ENCODE measurements at places on chromosomes 1 and 21.

DNA sequence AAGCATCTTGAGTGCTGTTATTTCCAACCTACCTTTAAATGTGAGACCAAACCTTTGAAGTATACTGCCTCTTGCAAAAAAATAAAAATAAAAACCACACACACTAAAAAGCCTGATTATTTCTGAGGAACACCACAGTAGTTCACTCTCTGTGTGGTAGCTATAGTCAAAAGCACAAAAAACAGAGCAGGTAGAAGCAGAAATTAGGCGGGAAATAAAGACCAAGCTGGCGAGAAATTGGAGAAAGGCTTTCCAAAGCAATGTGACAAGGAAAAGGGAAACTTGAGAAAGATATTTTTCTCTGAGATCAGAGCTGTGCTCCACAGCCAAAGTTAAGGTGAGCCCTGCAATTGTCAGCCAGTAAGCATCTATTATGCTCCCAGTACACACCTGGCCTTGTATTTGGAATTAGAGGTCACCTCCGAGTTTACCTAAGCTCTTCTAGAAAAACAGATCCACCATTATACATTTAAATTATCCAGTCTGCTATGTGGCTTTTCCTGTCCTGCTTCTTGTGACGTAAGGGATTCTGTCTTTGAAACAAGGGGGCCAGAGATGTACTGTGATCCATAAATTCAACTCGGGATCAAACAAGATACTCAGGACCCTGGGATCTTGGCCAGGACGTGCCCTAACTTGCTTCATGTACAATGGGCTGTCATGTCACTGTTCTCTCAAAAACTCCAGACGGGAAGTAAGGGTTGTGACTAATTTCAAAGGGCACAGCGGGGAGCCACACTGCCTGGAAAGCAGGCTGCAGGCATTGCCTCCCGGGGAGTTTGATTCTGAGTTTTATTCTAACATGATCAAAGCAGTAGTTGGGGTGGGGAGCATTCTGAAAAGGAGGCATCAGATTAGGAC is 39.8 kb upstream of the RAB4A start:
- DNase-seq, result no peak

DNA sequence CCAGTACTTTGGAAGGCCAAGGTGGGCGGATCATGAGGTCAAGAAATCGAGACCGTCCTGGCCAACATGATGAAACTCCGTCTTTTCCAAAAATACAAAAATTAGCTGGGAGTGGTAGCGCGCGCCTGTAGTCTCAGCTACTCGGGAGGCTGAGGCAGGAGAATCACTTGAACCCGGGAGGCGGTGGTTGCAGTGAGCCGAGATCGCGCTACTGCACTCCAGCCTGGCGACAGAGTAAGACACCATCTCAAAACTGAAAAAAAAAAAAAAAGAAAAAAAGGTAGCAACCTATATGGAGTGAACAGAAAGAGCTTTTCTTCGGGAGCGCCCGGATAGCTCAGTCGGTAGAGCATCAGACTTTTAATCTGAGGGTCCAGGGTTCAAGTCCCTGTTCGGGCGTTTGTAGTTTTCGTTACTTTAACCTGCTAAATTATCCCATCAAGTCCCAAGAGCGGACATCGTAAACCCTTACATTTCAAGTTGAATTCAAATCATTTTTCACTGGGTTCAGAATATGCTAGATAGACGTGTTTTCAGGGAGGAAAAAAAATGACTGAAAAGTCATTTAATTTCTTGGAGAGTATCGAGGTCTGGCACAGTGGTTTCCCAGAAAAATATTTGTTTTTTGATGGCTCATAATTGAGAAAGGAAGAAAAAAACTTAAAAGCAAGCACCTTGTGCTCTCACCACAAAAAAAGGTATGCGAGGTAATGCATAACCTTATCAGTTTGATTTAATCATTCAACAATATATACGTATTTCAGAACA is 9.8 kb upstream of the MDM4 start:
- DNase-seq, result peak; percentile 69

- no peak for DNase-seq
These were observed 44.1 kb downstream of the COL18A1 start for GRCh38 chr21:45448810-45449657.

GRCh38 chr1:18564676-18565075 is 66.0 kb upstream of the PAX7 start:
- no peak for DNase-seq

DNA sequence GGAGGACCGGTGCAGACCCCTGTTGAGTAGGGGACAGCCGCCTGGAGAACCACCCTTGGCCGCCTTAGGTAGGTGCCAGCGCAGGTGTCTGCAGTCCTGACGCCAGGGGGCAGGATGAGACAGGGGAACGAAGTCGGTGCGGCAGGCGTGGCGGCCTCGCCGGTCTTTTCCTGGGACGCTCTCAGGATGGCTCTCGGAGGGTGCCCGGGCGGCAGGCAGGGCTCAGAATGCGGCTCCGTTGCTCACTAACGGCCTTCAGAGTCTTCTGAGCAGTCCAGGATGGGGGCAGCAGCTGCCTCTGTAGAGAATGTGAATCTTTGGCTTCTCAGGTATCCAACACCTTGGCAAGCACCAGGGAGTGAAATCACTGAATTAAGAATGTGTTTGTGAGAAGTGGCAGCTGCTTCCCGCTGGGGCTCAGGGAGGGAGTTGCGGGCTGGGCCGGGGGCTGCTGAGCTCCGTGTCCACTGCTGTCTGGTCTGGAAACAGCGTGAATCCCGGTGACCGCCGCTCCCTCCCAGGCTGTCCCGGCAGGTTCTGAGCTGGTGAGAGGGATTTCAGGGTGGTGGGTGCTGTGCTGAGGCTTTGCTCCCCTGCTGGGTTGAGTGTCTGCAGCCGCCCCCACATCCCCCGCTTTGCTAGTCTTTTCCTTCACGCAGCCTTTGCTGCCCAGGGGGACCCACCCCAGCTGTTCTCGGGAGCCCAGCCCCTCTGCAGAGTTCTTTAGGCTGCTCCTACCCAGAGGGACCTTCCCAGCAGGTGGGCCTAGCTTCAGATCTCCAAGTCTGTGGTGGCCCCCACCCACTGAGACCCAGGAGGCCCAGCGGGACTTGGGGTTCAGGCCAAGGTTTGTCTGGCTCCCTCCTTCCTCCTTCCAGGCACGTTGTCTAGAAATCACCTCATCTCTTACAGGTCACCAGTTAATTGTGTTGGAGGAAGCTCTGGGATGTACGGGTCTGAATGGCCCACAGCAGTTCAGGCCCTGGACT is 11.1 kb upstream of the C1orf174 start:
- no peak for DNase-seq

GRCh38 chr1:178818416-178818815 is 52.5 kb downstream of the ANGPTL1 start:
- no peak for DNase-seq

- no peak for DNase-seq
These were observed 10.4 kb upstream of the MRPL9 start for GRCh38 chr1:151773702-151774101.

DNA sequence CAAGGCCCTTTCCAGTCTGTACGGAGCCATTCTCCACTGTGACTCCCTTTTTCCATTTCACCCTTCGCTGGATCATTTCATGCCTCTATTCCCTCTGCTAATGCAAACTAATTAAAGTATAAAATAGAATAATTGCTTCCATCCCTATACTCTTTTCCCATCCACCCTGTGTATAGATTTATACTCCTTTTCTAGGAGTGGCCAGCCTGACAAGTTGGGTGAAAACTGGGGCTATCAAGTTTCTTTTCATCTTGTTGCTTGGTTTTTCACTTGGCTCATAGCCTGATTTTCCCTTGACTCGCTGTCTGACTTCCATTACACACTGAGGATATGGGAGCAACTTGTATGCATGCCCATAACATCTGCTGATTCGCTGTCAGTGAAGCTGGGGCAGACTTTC is 107.0 kb downstream of the PLXNA2 start:
- DNase-seq, result no peak

GRCh38 chr21:20822666-20823065 is 175.5 kb upstream of the NCAM2 start:
- DNase-seq, result peak; percentile 17

DNA sequence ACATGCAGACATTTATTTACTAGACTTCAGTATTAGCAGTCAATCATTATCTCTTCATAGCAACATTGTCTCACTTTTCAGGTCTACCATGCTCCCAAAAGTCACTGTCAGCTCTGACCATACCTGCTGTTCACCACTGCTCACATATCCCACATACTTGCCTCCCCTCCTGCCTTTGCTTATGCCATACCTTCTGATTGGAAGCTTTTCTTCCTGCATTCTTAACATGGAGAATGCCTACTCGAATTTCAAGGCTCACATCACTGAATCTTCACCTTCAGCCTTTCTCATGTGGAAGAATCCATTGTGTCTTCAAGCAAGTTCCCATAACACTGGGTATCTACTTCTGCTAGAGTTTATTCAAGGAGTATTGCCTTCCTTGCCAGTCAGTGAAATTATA is 135.4 kb downstream of the NTNG1 start:
- no peak for DNase-seq

DNA sequence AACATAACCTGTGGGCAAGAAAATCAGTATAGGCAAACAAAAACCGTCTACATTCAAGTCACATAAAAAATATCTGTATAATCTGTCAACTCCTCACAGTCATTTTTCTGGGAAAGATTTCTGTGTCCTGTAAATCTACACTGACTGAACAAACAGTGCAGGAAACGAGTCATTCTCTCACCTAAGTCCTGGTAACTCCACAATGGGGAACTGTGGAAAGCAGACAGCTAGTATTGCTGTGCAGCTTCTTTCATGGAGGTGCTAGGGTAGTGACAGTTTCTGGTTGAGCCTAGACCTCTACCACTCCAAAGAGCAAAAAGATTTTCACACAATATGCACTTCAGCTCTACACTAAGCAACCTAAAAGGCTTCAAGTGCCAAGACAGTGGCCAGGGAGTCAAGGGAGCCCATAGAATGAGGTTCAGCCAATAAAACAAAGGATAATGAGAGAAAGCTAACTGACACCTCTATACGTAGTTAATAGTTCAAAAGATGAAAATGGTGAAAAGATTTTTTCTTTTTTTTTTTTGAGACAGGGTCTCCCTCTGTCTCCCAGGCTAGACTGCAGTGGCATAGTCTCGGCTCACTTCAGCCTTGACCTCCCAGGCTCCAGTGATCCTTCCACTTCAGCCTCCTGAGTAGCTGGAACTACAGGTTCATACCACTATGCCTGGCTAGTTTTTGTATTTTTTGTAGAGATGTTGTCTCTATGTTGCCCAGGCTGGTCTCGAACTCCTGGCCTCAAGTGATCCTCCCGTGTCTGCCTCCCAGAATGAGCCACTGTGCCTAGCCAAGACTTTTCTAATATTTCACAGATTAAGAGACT is 5.5 kb downstream of the PTP4A2 start:
- no peak for DNase-seq

GRCh38 chr1:25001125-25001915 is 71.2 kb upstream of the RUNX3 start:
- no peak for DNase-seq

DNA sequence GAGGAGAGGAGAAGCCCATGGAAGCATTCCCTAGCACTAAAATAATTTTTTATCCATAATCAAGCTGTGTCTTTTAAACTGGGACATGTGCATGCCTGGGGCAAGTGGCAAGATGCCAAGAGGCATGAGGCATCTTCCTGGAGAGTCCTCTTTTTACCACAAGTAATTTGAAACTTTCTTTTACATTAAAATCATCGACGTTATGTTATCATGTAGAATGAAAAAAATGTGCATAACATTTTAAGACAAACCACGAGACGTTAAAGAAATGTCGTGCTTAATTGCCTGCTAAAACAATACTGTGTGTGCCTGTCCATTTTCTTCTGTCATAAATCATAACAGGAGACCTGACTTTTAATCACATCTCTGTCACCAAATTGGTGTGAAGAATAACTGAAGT is 1.5 kb downstream of the STYXL2 start:
- DNase-seq, result no peak

- DNase-seq, result no peak
These were observed 102.1 kb downstream of the XCL2 start for GRCh38 chr1:168441745-168442144.

GRCh38 chr1:241343956-241344355 is 13.0 kb downstream of the RGS7 start:
- no peak for DNase-seq

- DNase-seq, result no peak
These were observed 221.8 kb upstream of the HOOK1 start for GRCh38 chr1:59592924-59593323.

- no peak for DNase-seq
These were observed 484.3 kb downstream of the LMO4 start for GRCh38 chr1:87812871-87813577.
